ENCODE measurements at places on chromosomes 6 and 20.

DNA sequence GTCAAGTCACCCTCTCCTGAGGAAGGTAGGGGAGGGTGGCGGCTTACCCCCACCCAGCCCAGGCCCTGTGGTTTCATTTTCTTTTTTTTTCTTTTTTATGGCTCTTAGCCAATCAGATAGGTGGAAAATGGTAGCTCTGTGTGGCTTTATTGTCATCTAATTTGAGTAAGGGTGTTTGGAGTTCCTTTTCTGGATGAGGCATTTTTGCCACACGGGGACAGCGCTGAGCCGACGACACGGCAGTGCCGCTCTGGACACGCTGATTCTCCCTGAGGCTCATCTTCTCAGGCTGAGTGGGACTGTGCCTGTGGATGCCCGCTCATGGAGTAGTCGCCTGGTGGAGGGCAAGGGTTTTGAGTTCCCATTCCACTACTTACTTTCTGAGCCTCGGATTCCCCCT, 37.6 kb upstream of the ANGPT4 start:
- peak; percentile 28 for DNase-seq

DNA sequence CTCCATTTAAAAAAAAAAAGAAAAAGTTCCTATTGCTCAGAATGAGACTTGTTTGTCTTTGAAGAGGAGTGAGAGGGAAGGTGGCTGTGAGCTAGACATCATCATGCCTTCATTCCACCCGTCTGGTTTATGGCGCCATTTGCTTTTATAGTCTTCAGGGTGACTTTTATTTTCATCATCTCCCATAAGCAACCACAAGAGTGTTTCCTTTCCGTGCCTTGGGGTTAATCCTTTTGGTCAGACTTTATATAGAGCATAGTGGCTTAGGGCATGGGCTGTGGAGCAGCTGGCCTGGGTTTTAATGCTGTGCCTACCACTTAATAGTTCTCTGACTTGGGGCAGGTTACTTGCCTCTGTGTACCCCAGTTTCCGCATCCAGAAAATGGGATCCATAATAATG, 77.8 kb downstream of the RREB1 start:
- no peak for DNase-seq

GRCh38 chr6:28634761-28635546, 109.3 kb downstream of the GPX5 start:
- peak; percentile 48 for DNase-seq

DNA sequence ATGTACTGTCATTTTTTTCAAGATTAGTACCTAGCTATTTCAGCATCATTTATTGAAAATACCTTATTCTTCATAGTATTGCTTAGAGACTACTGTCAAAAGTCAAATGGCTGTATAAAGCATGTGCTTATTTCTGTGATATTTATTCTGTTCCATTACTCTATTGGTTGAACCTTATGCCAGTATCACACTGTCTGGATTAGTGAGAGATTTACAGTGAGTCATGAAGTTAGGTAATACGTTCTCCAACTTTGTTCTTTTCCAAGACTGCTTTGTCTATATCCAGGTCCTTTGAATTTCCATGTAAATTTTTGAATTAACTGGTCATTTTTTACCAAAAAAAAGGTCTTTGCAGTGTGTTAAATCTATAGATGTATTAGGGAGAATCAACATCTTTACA, 18.6 kb upstream of the RNF217 start:
- no peak for DNase-seq

GRCh38 chr20:24983896-24984295, 8.7 kb downstream of the APMAP start:
- no peak for DNase-seq

DNA sequence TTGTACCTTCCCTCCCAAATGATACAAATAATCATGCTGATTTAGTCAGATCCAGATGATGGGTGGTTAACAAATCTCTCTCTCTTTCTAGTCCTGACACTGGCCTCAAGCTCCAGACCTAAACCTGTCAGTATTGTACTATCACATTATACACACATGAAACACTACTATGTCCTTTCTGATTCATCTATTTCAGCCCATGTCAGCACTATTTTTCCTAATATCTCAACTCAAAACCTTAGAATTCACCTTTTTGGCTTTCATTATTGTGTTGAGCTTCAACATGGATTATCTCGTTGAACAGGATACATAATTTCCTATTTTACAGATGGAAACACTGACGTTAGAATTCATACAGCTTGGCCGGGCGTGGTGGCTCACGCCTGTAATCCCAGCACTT, 3.5 kb downstream of the PIGU start:
- no peak for DNase-seq

DNA sequence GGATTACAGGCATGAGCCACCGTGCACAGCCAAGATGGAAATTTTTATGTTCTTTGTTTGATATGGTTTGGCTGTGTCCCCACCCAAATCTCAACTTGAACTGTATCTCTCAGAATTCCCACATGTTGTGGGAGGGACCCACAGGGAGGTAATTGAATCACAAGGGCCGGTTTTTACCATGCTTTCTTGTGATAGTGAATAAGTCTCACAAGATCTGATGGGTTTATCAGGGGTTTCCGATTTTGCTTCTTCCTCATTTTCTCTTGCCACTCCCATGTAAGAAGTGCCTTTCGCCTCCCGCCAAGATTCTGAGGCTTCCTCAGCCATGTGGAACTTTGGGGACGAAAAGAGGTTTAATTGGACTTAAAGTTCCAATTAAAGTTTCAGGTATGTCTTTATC, 14.6 kb downstream of the EEF1A1 start:
- no peak for DNase-seq

DNA sequence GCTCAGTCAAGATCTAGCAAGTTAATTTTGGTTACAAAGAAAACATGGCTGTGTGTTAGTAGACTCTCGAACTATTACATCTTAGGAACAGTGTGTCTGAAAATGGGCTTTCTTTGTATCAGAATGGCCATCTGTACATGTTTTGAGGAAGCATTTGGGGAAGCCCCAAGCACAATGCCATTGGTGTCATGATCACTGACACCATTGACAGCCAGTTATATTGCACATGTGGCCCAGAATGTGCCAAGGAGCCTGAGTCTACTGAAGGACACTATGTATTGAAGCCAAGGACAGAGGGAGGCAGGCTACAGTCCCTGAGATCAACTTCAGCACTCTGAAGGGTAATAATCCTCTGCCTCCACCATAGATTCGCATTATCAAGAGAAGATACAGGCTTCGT, 12.6 kb upstream of the FAM50B start:
- no peak for DNase-seq

DNA sequence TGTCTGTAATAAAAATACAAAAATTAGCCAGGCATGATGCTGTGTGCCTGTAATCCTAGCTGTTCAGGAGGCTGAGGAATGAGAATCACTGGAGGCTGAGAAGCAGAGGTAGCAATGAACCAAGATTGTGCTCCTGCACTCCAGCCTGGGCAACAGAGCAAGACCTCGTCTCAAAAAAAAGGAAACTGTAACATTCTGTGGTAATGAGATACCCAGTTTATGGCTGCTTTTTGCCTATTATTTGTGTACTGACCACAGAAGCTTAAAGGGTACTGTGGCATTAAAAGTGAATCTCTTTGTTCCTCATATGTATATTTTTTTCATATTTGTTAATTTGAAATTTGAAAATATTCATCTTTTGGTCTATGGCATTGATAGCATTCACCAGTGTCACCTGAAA, 185.4 kb downstream of the UST start:
- DNase-seq: no peak

GRCh38 chr6:43735642-43736199, 34.3 kb upstream of the VEGFA start:
- DNase-seq: no peak

DNA sequence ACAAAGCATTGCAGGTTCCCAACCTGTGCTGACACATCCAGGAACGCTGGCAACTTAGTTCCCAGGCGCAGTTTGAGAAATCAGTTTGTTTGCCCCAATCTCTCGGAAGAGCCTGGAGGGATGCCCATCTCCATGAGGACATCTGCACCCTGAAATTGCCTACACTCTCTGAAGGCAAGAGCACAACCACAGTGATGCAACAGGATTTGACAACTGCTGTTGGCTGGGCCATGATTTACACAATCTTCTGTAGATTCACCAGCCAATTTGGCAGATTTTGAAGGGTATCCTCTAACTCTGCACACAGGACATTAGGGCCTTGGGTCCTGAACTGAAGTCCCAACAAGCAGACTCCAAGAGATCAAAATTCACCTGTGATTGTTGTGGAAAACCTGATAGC, 3.4 kb downstream of the APMAP start:
- no peak for DNase-seq

DNA sequence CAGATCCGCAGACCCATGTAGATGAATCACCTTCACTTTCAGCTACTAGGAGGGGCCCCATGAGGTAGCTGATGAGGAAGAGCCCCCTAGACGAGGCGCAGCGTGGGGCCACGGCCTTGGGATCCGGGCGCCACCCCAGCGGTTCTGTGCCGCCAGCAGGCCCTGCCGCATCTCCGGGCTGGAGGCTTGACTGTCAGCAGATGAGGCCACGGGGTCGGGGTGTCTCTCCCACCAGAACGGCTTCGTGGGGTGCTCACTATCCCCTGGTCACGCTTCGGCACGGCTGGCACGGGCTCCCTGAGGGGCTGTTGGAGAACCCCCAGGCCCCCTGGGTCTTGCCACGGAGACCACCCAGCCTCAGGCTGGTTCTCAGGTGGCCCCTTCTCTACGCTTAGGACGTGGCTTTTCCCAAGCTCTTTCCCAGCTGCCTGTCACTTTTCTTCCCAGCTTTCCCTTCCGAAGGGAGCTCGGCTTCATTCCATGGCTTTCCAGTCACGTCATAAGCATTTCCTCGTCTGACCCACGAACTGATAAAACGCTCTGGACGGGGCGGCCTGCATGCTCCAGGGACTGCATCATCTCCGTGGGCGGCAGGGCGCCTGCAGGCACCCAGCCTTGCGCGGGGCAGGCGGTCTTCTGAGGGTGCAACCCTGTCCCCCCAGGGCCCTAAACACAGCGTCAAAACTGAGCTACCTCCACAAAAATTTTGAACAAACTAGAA, 85.9 kb downstream of the THBS2 start:
- DNase-seq: no peak

GRCh38 chr20:1489764-1490436, 1.3 kb downstream of the SIRPB2 start:
- DNase-seq: peak; percentile 82

DNA sequence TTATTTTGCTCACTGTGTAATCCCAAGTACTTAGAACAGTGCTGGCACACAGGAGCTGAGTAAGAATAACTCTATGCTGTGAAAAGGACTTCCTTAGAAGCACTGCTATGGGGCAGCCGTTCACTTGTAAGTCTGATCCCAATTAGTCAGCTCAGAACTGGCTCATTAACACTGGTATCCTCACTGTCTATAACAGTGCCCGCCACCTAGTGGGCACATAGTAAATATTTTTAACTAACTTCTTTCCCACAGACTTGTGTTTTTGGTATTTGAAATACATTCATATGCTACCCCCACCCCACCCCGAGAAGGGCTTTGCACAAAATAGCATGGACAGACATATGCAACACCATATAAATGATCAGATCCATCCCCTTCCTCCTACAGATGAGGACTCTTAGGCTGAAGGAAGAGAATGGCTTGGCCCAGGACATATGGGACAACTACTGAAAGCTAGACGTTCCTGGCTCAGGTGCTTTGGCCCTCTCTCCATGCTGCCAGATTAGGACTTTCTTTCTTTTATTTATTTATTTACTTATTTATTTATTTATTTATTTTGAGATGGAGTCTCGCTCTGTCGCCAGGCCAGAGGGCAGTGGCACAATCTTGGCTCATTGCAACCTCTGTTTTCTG, 47.1 kb downstream of the DST start:
- peak; percentile 37 for DNase-seq

DNA sequence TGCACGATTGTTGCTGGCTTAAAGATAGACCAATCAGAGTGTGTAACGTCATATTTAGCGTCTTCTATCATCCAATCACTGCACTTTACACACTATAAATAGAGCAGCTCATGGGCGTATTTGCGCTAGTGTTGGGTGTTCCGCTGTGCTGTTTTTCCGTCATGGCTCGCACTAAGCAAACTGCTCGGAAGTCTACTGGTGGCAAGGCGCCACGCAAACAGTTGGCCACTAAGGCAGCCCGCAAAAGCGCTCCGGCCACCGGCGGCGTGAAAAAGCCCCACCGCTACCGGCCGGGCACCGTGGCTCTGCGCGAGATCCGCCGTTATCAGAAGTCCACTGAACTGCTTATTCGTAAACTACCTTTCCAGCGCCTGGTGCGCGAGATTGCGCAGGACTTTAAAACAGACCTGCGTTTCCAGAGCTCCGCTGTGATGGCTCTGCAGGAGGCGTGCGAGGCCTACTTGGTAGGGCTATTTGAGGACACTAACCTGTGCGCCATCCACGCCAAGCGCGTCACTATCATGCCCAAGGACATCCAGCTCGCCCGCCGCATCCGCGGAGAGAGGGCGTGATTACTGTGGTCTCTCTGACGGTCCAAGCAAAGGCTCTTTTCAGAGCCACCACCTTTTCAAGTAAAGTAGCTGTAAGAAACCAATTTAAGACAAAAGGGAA, 57.9 kb downstream of the TRIM38 start:
- peak; percentile 97 for DNase-seq

DNA sequence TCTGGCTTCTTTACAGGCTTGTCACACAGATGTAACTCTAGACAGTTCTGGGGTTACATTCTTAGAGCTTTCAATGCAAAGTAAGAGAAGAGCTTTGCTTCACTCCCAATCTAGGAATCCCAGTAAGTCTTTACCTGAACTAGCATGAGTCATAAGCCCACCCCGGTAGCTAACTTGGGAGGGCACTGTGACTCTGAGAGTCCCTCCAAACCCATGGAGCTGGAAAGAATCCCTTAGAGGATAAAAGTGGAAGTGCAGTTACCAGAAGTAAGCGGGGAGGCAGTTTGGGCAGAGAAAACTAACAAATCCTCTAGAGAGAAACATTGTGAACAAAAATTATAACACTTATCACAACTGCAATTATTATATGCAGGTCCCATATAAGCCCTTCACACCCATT, 84.0 kb upstream of the SMLR1 start:
- DNase-seq: peak; percentile 1

DNA sequence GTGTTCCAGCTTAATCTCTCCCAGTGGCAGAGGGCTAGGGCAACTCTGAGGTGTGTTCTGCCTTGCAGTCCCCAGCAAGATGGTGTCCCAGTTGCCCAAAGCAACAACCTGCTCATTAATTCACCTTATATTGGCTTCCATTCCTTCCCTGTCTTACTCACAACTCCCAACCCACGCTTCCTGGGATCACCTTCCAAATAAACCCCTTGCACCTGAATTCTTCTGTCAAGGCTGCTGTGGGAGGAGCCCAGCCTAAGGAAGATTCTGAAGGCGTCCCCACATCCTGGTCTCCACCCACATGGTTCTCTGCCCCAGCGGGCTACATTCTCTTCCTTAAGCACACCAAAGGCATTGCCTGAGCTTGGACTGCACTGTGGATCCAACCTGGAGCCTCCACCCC, 116.6 kb upstream of the MAFB start:
- DNase-seq: no peak

DNA sequence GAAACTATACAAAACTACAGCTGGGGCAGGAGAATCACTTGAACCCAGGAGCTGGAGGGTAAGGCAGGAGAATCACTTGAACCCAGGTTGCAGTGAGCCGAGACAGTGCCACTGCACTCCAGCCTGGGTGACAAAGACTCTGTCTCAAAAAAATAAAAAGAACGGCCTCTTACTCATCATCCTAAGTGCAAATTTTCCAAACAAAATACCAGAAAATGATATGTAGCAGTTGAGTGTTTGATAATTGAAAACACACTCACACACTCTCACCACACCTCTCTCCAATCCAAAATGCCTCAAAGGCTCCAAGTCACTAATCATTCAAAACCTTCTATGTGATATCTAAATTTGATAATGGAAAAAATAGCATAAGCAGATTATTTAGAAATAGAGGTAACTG, 198.6 kb upstream of the SHLD1 start:
- DNase-seq: no peak
